Cardiac fibroblast (primary cell): ENCODE measurements at places on chromosomes 2 and 18.

GRCh38 chr2:5777131-5777535, 84.9 kb downstream of the SOX11 start:
- DNase-seq = no peak

GRCh38 chr18:44651478-44651877, 29.2 kb upstream of the SETBP1 start:
- DNase-seq = peak; percentile 93

- DNase-seq = no peak
Measured at GRCh38 chr2:33616873-33617272, 17.8 kb upstream of the FAM98A start.

DNA sequence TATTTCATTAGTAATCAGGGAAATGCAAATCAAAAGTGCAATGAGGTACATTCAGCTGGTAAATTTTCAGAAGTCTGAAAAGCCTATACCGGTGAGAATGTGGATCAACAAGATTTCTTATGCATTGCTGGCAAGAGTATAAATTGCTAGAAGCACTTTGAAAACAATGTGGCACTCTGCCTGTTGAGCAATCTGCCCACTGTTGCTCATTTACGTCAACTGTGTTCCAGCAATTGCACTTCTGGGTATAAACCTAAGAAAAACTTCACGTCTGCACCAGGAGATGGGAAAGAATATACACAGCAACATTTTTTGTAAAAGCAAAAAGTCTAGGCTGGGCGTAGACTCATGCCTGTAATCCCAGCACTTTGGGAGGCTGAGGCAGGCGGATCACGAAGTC, 40.8 kb downstream of the MTERF4 start:
- DNase-seq = peak; percentile 85

DNA sequence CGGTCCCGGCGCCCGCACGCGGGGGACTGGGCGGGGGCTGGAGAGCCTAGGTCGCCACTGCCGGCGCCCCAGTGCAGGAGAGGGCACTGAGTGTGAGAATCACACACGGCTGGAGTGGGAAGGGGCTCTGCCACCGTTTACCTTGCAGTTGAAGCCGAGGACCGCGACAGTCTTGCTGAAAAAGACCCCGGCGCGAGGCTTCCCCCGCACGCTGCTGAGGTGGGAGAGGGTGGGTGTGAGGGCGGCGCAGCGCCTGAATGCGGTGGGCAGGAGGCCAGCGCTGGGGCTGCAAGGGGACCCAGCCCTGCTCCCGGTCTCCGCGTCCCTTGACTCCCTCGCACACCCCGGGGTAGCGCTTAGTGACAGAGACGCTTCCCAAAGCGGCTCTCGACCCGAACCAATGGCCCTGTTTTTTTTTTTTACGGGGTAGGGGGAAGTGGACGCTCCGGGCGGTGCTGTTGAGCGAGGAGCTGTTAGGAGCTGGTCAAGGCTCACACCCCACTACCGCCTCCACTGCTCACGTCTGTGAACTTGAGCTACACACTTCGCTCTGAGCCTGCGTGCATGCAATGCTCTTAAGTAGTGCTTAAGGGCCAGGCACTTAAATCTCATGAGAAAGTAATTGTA, 794 bp downstream of the NOTO start:
- peak; percentile 21 for DNase-seq

- DNase-seq = no peak
Measured at GRCh38 chr2:84972932-84973331, 2.0 kb downstream of the KCMF1 start.

- DNase-seq = no peak
Measured at GRCh38 chr2:226898897-226899296, 63.0 kb downstream of the RHBDD1 start.

DNA sequence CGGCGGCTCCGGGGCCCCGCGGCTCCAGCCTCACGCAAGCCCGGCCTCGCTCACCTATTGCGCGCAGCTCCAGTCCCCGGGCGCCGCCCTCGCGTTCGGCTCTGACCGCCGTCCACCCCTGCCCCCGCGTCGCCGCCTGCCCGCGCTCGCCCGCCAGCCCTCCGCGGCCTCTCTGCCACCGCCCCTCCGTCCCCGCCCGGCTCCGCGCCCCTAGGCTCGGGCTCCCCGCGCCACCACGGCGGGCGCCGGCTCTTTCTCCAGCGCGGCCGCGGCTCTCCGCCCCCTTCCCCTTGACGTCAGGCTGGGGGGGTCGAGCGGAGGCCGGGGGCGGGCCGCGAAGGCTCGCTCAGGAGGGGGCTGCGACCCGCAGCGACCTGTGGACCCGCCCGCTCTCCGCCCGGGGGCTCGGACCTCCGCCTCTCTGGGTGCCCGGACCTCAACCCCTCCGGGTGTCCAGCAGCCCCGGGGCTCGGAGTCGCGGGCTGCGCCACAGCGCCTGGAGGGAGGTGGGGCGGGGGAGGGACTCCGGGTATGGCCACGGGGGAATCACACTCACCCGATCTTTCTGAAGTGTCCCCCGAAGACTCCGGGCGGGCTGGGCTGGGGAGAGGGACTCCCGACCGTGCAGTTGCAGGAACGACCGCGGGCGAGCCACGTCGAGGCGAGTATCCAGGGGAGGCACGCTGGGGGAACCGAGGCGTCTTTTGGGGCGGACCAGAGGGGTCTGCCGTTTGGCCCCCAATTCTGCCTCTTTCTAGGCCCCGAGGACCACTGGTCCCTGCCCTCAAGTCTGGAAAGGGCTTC, at the start of gene SEMA4C:
TSS of gene SEMA4C (minus strand) at position 259 of the 804 bp plus-strand sequence. CDS start 2,194 bp downstream, outside the sequence.
- DNase-seq = peak; percentile 31

DNA sequence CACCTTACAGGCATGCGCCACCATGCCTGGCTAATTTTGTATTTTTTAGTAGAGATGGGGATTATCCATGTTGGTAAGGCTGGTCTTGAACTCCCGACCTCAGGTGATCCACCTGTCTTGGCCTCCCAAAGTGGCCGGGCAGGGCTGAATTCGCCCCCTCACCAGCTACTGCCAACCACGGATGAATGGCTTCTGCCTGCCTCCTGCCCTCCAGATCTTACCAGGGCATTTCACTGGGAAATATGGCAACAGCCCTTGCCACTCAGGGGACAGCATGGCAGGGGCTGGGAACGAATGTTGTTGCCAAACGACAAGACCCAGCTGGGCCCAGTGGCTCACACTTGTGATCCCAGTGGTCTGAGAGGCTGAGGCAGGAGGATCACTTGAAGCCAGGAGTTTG, 1.8 kb upstream of the ALPP start:
- DNase-seq = no peak

- DNase-seq = no peak
Measured at GRCh38 chr2:4898706-4899105, 793.5 kb upstream of the SOX11 start.

DNA sequence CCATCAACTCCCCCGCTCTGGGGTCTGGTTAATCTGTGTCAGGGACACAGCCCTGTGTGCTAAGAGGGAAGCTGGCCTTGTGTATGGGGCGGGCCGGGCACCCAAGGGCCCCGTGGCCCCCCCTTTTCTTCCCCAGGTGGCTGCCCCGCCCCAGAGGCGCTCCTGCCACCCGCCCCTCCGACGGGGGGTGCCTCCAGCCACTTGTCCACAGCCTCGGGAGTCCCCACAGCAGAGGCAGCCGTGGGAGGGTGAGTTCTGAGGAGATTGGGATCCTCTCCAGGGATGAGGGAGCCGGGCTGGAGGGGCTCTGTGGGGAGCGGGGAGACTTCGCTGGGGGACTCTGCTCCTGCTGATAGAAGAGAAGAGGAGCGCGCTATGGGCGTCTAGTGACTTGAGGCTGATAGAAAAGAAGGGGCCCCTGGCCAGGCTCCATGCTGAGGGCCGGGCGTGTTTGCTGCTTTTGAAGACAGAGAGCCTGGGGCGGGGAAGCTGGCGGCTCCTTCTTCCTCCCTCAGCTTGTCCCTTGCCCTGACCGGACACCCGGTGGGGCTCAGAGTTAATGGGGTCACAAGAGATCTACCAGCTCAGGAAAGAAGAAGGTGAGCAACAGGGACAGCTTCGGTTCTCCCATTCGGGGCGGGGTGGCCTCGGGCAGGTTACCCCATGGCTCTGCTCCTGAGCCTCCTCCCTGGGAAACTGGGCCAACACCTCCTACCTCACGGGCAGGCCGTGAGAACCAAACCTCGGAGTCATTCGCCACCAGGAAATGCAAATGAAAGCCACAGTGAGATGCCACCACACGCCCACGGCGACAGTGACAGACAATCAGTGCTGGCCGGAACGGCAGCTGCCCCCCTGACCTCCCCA, 89.4 kb upstream of the TAF1B start:
- DNase-seq = no peak

- DNase-seq = no peak
Measured at GRCh38 chr18:69492861-69493260, 92.2 kb downstream of the DOK6 start.

- no peak for DNase-seq
Measured at GRCh38 chr2:225378984-225379383, 20.5 kb upstream of the NYAP2 start.

GRCh38 chr18:59002974-59003594, 136.6 kb upstream of the SEC11C start:
- no peak for DNase-seq

DNA sequence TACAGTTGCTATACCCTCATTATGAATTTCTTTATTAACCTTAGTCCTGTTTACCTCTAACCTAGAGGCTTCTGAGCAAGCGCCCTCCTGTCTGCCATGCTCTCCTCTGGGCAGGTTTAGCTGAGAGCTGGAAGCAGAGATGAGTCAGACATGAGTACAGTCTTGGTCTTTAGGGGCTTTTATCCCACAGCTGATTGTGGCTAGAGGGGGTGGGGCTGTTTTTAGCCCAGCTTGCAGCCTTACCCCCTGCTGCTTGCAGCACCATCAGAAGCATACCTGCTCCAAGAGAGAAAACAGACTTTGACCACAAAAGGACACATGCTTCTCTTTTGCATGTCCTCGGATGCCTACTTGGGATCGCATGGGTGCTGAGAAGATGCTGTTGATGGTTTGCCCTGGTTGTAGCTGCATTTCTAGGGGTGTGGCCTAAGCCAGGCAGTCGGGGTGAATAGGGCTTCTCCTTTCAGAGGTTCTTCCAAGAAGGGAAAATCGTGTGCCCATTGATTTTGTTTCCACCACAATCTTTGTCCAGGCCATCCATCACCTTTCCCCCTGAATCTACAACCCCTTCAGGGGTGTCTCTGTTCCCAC, 115.0 kb upstream of the LGALSL start:
- DNase-seq = peak; percentile 40

GRCh38 chr2:155872396-155872795, 460.1 kb downstream of the NR4A2 start:
- no peak for DNase-seq
